Activated CD4-positive, alpha-beta T cell treated with anti-CD3 and anti-CD28 coated beads, Interleukin-2, amount 50 U/mL, for 1 hour (primary cell): ENCODE measurements at places on chromosomes 16 and 17.

DNA sequence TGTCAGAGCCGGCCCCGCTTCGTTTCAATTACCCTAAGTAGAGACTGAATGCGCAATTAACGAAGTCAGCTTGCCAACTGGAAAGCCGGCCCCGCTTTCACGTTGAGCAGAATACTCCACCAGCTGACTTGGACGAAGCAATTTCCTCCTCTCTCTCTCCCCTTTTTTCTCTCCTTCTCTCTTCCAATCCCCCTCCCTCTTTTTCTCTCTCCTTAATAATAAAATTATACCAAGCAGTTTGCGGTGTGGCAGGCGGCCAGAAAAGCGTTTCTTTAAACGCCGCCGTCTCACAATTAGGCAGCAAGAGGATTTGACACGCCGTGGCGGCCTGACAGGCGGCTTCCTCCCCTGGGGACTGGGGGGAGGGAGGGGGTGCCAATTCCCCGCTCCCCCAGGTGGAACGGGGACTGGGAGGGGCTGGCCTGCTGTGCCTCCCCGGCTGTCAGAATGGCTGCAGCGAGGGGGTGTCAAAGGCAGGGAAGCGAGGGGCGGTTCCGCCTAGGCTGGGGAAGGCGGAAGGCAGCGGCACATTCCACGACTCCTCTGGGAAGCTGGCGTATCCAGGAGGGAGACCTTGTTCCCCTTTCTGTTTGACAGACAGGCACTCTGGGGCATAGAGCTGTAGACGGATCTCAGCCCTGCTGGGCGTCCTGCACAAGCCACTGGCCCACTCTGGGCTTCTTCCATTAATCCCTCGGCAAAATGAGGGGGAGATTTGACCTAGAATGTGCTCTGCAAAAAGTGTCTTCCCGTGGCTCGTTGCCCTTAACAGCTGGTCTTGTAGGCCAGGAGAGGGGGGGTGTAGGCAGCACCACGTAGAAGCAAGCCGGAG is 52.7 kb downstream of the SREBF1 start:
- peak; percentile 18 for DNase-seq

- no peak for DNase-seq
Observed at GRCh38 chr16:56421976-56422669, 3.2 kb downstream of the AMFR start.

GRCh38 chr17:49439305-49439672 is 24.6 kb upstream of the PHB1 start:
- DNase-seq, result no peak

GRCh38 chr17:69473841-69474831 is 59.6 kb downstream of the MAP2K6 start:
- DNase-seq, result no peak

GRCh38 chr17:49567871-49568694 is 7.6 kb upstream of the NXPH3 start:
- peak; percentile 79 for DNase-seq

DNA sequence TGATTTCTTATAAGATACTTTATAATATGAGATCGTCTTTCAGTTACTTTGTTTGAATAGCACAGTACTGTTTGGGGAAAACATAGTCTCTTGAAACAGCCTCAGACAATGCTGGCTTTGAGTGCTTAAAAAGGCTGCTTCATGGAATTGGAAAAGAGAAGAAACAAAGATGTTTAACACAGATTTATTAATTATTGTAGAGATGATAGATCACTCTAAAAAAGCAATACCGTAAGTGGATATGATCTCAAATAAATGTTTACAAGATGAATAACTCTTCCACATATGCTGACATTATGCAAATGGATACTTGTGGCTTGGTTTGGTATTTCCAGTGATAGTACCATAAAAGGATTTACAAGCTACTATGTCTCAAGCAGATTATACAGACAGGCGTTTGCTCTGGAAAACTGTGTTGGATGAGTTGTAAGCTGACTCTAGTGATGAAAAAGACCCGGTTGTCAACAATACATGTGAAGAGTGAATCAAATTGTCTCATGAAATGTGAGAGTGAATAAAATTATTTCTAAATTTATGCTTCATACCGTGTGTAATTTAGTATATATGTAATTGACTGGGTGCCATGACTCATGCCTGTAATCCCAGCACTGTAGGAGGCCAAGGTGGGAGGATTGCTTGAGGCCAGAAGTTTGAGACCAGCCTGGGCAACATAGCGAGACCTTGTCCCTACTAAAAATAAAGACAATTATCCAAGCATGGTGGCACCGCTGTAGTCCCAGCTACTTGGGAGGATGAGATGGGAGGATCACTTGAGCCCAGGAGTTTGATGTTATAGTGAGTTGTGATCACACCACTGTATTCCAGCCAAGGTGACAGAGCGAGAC is 105.4 kb downstream of the FTO start:
- no peak for DNase-seq

GRCh38 chr17:207775-208174 is 26.3 kb upstream of the DOC2B start:
- no peak for DNase-seq

DNA sequence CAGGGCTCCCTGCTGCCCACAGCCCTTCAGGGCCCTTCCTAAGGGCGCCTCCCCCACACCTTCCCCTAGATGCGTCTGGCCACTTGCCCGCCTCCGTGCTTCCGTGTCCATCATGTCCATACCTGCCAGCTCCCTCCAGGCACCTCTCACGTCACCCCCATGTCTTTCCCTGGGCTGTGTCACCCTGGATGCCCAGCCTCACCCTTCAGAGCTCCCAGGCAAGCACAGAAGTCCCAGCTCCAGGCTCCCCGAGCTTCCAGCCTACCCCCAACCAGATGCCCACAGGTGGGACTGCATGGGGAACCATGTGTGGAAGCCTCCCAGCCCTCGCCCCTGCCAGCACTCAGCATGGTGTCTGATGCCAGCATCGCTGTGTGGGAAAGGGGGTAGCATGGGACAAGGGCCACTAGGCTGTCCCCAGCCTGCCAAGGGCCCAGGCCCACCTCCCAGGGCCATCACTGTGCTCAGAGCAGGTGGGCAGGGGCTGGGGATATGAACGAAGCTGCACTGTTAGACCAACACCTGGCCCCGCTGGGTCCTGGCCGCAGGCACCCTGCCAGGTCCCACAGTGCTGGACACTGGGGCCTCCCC is 1.9 kb upstream of the AXIN1 start:
- no peak for DNase-seq

- DNase-seq, result peak; percentile 10
Observed at GRCh38 chr17:4901648-4902344, 1.1 kb downstream of the CHRNE start.

- no peak for DNase-seq
Observed at GRCh38 chr17:64326420-64327054, 63.5 kb upstream of the TEX2 start.

DNA sequence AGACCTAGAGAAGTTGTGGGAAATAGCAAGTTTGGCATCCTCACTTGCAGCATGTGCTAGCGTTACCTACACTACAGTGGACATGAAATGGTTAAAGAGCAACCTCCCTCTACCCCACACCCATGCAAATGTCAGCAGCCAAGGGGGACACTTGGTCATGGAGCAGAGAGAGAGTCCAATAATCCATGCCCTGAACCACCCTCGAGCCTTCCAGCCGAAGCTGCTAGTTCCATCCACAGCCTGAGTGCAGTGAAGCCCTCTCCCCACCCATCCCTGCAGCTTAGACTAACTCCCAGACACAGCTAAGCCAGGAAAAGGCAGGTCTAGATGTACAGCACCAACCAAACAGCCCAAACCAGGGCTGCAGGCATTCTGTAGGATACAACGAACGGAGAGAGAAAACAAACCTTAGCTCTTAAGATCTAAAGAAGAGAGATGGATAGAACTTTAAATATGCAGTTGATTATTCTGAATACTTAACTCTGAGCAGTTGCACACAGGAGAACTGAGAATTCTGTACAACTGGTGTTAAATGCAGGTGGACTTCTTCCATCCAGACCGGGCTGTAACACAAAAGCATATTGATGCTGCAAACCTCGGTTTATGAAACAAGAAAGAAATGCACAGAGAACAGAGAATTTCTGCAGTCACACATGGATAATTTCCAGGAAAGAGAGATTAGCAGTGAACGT is 93.8 kb downstream of the SALL1 start:
- no peak for DNase-seq

DNA sequence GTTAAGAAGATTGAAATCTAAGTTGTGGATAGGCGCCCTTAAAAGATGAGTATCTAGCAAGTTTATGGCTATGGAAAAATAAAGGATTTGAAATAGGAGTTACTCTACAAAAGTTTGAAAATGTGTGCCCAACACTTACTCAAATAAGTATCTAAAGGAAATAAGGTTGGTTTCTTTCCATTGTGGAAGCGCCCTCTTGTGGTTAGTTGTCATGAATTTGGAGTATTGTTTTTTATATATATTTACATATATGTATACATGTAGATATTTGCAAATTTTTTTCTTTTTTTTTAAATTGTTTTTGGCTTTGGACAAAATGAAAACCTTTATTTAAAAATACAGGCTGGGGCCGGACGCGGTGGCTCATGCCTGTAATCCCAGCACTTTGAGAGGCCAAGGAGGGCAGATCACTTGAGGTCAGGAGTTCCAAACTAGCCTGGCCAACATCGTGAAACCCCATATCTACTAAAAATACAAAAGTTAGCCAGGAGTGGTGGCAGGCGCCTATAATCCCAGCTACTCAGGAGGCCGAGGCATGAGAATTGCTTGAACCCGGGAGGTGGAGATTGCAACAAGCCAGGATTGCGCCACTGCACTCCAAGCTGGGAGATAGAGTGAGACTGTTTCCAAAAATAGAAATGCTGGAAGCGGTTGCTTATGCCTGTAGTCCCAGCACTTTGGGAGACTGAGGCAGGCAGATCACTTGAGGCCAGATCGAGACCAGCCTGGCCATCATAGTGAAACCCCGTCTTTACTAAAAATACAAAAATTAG is 24.0 kb upstream of the VPS4A start:
- DNase-seq, result peak; percentile 8

- peak; percentile 59 for DNase-seq
Observed at GRCh38 chr16:84115919-84116719, 623 bp downstream of the MBTPS1 start.

- DNase-seq, result no peak
Observed at GRCh38 chr17:64777415-64778239, 115.5 kb upstream of the SMURF2 start.

GRCh38 chr16:70601576-70602575 is 44.5 kb upstream of the IL34 start:
- no peak for DNase-seq

DNA sequence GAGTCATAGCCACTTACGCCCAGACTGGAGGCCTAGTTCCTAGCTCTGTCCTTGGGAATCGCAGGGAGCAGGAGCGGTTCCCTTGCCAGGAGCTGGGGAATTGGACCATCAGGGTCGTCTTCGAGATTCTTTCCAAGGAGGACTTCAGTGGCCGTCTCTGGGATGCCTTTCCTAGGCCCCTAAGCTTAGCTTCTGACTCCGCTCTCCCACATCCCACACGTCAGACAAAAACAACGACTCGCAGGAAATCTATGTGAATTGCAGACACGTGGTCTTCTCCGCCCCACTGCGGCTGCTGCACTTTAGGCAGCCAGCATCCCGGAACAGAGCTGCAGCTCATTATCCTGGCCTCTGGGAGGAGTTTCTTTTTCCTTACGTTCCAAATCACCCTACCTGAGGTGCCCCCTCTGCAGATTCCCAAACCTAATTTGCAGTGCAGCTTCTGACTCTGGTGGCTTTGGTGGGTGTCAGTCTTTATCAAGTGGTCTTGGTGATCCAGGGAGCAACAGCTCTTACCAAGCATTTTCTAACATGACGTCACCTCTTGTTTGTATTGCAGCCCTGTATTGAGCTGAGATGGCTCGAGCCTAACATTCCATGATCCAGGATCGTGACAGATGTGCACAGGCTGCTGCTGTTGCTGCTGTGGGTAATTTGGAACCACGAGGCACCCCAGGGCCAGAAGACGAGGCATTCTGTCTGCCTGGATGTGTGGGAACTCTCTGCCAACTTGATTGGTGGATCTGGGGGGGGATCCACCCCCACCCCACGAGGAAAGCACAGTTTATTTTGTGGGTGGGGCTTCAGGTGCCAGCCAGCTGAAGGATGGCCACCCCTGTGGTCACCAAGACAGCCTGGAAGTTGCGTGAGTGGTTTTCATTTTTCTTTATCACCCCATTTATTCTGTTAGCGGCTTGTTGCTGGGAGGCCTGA is 1.1 kb downstream of the KATNB1 start:
- DNase-seq, result peak; percentile 32

GRCh38 chr17:7803981-7804380 is 30.0 kb upstream of the KDM6B start:
- no peak for DNase-seq

- DNase-seq, result no peak
Observed at GRCh38 chr16:80664786-80665185, 124.0 kb downstream of the DYNLRB2 start.
